ENCODE measurements at places on chromosomes 11 and 22.

- DNase-seq: no peak
These were observed 10.0 kb downstream of the PRR33 start for GRCh38 chr11:1881442-1882264.

DNA sequence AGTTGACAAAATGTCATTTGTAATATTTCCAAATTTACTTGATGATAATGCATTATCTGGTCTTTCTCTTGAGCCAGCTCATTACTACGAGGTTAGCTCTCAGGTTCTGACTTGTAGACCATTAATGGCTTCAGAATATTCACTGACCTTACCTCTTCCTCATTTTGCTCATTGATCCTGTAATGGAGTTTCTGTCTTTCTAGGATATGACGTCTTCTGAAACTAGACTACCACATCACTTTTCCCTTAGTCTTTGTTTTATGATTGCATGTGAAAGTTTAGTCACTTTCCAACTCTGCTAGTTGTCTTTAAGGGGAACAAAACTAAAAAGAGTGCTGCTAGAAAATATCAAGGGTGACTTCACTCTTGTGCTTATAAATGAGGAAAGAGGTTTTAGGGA, 697.6 kb downstream of the JRKL start:
- no peak for DNase-seq

DNA sequence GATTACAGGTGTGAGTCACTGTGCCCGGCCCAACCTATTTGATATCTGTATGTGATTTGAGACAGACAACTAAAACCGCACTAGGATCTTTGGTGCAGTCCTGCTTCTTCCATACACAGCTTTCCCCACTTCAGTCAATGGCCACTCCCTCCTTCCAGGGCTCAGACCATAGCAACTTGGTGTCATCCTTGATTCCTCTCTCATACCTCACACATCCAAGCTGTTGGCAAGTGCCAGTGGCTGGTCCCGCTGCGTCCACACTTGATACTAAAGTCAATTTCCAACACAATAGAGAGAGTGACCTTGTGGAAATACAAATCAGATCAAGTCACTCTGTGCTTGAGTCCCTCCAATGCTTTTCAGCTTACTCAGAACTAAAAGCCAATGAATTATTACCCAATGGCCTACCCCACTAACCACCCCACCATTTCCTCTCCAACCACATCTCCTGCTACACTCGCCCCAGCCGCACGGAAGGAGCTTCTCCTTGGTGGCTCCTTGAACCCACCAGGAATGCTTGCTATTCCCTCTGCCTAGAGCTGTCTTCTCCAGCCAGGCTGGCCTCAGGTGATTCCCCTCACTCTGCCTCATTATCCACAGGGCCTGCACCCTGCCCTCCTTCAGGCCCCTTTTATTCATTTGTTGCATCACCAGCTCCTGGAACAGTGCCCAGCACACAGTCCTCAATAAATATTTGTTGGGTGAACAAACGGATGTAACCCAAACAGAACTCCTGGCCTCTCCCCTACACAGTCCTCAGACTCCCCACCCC, 12.9 kb downstream of the ABTB2 start:
- peak; percentile 78 for DNase-seq

GRCh38 chr22:30879415-30879797, 89.2 kb downstream of the MORC2 start:
- DNase-seq: no peak

GRCh38 chr22:34111210-34111824, 191.0 kb upstream of the LARGE1 start:
- peak; percentile 41 for DNase-seq

DNA sequence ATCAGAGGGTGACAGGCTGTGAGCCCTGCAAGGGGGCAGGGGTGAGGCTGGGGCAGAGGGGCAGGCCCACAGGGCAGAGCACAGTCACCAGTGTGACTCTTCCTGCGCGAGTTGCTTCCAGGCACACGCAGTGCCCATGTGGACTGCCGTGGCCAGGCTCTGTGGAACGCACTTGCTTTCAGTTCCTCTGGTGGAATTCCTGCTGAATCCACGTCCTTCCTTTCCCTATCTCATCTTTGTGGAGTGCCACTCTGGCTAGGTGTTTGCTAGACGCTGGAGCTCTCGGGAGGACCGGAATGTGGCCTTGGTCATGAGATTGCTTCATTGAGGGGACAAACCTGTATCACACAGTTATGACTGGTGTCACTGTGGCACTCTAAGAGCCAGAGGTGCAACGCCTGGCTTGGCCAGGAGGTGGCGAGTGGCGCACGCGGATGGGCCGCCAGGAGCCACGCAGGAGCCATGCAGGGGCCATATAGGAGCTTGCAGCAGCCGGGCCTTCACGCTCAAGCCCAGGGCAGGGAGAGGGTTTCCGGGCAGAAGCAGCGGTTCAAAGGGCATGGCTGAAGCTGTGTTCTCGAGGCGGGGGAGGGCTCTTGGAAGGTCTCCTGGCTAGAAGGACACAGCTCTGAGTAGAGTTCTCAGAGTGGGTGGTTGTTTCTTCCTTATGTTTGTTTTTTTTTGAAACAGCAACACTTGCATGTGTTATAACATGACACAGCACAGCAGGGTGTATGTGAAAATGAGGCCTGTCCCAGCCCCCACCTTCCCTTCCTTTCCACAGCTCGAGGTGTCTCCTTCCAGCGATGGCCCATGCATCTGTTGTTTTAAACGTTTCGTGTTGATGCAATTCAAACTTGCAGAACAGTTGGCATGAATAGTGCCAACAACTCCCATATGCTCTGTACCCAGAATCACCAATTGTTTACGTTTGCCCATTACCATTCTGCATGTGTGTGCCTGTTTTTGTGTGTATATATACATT, 36.2 kb downstream of the TBC1D22A start:
- DNase-seq: peak; percentile 91

DNA sequence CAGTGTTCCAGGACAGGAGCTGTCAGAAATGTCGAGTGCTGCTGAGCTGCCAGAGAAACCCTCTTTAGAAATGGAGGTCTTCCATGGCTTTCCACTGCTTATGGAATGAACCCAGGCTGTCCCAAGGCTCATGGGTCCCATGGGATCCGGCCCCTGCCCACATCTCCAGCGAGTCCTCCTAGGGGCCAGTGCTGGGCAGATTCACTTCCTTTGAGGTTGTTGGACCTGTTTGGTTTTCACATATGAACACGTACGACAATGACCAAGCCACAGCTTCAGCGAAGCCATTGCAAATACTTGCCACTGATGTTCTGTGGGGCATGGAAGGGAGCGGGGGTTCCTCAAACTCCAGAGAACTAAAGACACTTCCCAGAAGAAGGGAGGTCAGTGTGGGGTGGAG, 483.3 kb downstream of the TBC1D22A start:
- DNase-seq: no peak

DNA sequence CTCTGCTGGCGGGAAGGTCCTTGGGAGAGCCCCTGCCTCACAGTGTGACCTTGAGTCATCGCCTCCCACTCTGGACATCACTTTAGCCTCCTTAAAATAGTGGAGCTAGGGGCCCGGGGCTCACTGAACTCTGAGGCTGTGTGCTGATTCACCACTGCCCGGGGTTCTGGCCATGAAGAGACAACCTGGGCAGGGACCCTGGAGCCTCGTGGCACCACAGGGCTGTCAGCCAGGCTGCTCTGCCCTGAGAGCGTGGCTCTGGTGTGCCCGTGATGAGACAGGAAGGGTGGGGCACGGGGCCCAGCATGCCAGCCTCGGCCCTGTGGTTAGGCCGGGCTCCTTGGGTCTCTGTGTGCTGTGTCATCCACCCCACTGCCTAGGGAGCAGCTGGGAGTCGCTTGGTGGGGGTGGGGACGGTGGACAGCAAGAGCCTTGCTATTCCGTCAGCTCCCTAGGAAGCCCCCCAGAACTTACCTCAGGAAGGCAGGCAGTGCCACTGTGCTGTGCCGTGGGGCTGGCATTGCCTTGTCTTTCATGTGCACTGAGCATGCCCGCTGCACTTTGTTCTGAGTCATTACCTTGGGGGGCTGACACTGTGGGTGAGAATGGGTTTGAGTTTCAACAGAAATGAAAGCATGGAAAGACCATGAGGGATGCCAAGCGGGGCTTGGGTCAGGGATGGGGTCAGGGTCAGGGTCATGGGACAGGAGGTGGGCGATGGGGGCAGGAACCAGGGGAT, 31.7 kb downstream of the TPCN2 start:
- DNase-seq: no peak

GRCh38 chr11:22677153-22677903, 10.9 kb downstream of the GAS2 start:
- no peak for DNase-seq

DNA sequence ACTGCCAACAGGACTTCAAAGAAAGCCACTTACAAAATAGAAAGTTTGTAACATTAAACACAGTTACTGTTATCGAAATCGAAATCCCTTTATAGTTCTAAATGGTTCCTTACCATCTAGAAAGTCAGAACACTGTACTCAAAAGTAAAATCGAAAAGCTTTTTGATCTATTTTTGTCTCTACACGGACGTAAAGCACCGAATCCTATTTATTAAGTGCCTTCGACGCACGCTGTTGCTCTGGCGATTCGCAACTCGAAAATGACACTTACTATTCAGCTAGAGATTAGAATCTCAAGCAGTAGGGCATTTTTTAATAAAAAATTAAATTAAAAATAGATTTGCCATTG, 78.3 kb downstream of the LARGE1 start:
- no peak for DNase-seq

DNA sequence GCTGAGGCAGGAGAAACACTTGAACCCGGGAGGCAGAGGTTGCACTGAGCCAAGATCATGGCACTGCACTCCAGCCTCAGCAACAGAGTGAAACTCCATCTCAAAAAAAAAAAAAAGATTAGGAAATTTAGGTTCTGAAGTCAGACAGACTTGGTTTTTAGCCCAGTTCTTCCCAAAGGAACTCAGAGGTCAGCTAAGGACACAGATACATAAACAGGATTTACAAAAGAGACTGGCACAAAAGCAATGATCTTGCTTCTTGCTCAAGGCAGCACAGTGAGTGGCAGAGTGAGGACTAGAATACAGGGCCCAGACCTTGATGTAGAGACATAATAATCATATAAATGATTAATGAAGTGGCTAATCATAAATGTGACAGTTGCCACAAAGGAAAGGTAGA, 25.4 kb upstream of the RRAS2 start:
- peak; percentile 49 for DNase-seq

GRCh38 chr11:68038718-68039525, at the start of gene TCIRG1:
TCIRG1 (plus strand) TSS chr11:68039025; CDS start chr11:68041272, 2,247 bp downstream.
- DNase-seq: peak; percentile 78

DNA sequence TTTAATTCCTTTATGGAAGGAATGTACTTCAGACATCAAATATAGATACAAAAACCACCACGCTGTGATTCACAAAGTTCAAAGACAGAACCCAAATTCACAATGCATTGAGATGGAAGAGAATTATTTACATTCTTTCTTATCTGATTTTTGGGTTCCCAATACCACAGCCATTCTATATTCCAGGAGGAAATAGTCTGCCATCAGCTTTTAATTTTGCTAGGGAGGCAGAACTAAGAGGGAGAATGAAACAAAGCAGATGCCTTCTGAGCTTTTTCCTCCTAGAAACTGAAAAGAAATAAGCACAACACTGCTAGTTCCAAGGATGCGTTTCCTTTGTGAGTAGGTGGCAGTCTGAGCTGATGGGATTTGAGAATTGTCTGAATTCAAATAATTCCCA, 283.0 kb upstream of the NARS2 start:
- DNase-seq: no peak

GRCh38 chr11:108313444-108313843, 90.6 kb downstream of the ATM start:
- DNase-seq: no peak

Data from choroid plexus epithelial cell (primary cell).